Left ventricle myocardium inferior (tissue), 1 donor: ENCODE measurements at places on chromosomes 7 and 10.

- H3K4me3 ChIP-seq: no peak overlapping the region
- H3K27me3 ChIP-seq: peaks cover 84% of the 10 kb centered on the region
- no peak overlapping the region for H3K27ac ChIP-seq
- H3K36me3 ChIP-seq: no peaks in the 10 kb centered on the region
- DNase-seq: no peak
These were observed 163.2 kb upstream of the SHH start for GRCh38 chr7:155975490-155975889.

DNA sequence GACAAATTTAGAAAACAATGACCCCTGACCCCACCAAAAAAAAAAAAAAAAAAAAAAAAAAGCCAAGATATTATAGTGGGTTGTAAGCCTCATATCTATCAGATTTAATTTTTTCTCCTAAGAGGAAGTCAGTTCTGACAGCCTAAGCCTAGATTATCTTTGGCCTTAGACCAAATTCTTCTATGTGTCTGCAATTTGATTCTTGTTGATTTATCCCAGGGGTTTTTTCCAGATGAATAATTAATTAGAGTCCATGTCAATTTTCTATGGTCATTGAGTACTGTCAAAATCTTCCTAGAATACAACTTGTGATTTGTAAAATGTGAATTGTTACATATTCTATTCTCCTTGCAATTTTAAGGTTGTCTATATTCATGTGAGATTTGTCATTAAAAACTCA lies 151.6 kb upstream of the CACNA2D1 start:
- H3K4me1 ChIP-seq: peaks cover 6% of the 10 kb centered on the region
- no peak overlapping the region for H3K4me3 ChIP-seq
- no peak overlapping the region for H3K27ac ChIP-seq
- H3K27me3 ChIP-seq: no peaks in the 10 kb centered on the region
- H3K36me3 ChIP-seq: no peaks in the 10 kb centered on the region
- no peak for DNase-seq

DNA sequence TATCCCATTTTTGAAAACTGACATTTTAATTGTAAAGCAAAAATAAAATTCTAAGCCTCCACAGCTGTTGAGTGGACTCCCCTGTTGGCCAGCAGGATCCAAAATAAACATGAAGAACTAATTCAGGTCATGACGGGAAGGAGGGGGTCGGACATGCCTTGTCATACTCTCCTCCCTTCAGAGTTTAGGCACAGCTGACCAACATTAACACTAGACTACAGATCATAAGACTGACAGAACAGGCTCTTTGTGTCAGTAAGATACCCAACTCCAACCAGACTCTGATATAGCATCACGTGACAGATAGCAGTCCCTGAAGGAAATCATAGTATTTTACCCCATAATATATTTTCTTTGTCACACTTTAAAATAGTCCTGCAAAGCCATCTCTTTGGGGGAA lies 20.9 kb upstream of the ZNF12 start:
- peaks cover 8% of the 10 kb centered on the region for H3K36me3 ChIP-seq
- DNase-seq: no peak
- peaks cover 5% of the 10 kb centered on the region for H3K27me3 ChIP-seq
- H3K4me3 ChIP-seq: no peak overlapping the region
- H3K4me1 ChIP-seq: peaks cover 25% of the 10 kb centered on the region
- H3K27ac ChIP-seq: no peak overlapping the region

- H3K4me3 ChIP-seq: no peak overlapping the region
- no peaks in the 10 kb centered on the region for H3K27me3 ChIP-seq
- H3K27ac ChIP-seq: no peak overlapping the region
- H3K4me1 ChIP-seq: no peaks in the 10 kb centered on the region
- H3K36me3 ChIP-seq: no peaks in the 10 kb centered on the region
These were observed 67.0 kb downstream of the GSDME start for GRCh38 chr7:24690251-24690650.

DNA sequence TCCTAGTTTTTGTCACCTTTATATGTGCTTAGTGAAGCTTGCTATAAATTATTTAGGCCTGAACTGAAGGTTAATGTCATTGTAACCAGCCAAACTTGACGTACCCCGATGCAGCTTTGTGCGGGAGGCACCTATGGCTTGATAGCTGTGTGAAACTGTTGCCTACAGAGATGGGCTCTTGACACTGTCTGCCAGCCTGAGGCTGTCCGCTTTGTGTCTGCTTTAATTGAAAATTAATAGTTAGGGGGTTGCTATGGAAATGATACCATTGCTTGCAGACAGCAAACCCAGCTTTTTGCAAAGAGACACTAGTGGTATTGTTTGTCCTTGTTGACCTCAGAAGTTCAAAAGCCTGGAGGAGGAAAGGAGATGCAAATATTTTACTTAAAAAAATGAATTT lies 2.1 kb upstream of the FOXP2 start:
- DNase-seq: no peak
- no peaks in the 10 kb centered on the region for H3K4me1 ChIP-seq
- H3K36me3 ChIP-seq: no peaks in the 10 kb centered on the region
- no peak overlapping the region for H3K27ac ChIP-seq
- peaks cover 5% of the 10 kb centered on the region for H3K27me3 ChIP-seq

DNA sequence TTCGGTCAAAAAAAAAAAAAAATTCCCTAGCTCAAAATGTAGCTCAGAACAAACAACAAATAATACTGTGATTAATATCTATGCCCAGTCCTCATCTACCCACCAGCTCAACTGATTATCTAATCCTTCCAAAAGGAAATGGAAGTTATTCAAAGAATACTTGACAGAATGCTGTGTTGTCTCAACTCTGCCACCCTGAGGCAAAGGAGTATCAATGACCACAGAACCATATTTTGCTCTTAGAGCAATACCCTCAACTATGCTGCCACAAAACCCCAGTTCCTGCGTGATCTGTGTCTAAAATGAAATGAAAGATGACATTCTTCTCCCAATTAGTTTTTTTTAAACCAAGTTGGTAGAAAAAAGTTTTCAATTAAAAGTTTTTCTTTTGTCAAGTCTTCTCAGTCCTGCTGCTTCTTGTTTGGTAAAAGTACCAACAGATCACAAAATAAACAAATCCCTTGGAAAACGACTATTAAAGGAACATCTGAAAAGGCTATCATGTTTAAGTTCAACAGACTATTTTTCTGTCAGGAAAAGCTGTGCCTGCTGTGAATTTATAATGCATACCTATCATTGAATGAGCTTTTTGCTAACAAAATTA lies 21.6 kb downstream of the RBM28 start:
- H3K36me3 ChIP-seq: peaks cover 91% of the 10 kb centered on the region
- DNase-seq: no peak
- peaks cover 32% of the 10 kb centered on the region for H3K4me1 ChIP-seq
- H3K27me3 ChIP-seq: no peaks in the 10 kb centered on the region
- peak overlapping the region; percentile 79 for H3K27ac ChIP-seq

GRCh38 chr7:103951311-103951710 lies 38.1 kb downstream of the RELN start:
- no peak overlapping the region for H3K4me3 ChIP-seq
- no peak for DNase-seq
- H3K27me3 ChIP-seq: peaks cover 8% of the 10 kb centered on the region
- H3K4me1 ChIP-seq: no peaks in the 10 kb centered on the region
- no peak overlapping the region for H3K27ac ChIP-seq

GRCh38 chr7:155471718-155472117 lies 13.8 kb downstream of the EN2 start:
- no peak for DNase-seq
- no peak overlapping the region for H3K27ac ChIP-seq
- H3K4me1 ChIP-seq: peaks cover 32% of the 10 kb centered on the region

DNA sequence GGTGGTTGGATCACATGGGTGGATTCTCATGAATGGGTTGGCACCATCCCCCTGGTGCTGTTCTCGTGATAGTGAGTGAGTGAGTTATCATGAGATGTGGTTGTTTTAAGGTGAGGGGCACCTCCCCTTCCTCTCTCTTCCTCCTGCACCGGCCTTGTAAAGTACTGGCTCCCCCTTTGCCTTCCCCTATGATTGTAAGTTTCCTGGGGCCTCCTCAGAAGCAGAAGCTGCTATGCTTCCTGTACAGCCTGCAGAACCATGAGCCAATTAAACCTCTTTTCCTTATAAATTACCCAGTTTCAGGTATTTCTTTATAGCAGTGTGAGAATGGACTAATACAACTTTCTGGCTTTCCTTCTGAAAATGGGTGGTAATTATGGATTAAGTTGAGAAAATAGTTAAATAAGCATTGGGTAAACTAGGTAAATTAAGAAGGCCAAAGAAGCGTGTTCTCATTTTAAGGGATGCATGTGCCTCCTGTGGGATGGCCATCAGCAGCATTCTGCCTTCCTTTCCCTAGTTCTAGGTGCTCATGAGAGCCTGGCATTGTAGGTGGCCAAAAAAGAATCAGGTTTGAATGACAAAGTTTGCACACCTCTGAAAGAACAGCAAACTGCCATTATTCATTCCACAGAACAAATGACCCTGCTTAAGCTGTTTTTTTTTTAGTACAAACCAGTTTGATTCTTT lies 241.4 kb upstream of the CCDC6 start:
- DNase-seq: no peak
- H3K27ac ChIP-seq: peak overlapping the region; percentile 33
- H3K4me3 ChIP-seq: no peak overlapping the region
- H3K4me1 ChIP-seq: peaks cover 29% of the 10 kb centered on the region
- peaks cover 14% of the 10 kb centered on the region for H3K36me3 ChIP-seq

DNA sequence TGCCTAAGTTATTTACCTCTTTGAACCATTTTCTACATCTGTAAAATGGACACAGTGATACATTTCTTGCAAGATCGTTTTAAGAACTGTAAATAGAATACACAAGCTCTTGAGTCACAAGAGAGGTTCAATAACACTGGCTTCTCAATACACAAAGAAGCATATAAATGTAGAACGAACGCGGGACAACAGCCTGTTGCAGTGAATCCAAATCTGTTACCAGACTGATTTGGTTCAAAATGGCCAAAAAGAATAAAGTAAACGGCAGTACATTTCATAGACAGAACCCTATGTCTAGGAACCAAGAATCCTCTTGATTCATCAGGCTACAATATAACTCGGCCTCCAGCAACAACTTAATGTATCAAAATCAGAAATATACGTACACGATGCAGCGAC lies 701 bp downstream of the MTPAP start:
- H3K4me3 ChIP-seq: peak overlapping the region; percentile 82
- DNase-seq: no peak
- no peaks in the 10 kb centered on the region for H3K27me3 ChIP-seq
- H3K27ac ChIP-seq: peak overlapping the region; percentile 88
- H3K36me3 ChIP-seq: no peaks in the 10 kb centered on the region

DNA sequence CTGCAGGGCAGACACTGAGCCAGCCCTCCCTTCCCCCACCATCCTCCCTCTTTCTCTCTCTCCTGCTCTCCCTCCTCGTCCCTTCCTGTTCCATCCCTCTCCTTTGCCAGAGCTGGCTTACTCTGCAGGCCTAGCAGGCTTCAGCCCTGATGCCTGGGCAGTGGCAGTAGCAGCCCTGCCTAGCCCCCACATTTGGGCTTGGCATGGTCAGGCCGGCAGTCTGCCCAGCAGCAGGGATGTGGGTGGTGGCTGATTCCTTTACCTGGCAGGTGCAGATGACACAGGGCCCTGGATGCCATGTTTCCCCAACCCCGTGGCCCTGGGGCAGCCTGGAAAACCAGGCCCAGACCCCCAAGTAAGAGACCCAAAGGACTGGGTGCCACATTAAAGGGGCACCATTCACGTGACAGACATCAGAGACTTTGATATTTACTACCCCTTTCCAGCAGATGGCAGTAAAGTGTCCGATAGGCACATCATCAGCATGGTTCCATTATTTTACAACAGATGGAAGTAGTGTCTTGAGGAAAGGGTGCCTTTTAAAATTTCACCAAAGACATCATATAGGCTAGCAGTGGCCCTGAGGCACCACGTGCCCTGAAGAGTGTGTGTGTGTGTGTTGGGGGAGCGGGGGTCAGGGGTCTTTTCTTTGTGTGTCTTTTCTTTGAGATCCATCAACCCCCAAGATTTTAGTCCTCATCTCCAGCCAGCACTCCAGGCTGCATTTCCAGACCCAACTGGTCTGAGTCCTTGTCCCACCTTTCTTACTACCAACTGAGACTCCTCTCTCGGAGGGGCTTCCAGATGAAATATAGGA lies 5.9 kb downstream of the KCP start:
- H3K36me3 ChIP-seq: no peaks in the 10 kb centered on the region
- H3K4me1 ChIP-seq: peaks cover 5% of the 10 kb centered on the region

GRCh38 chr7:128060018-128060417 lies 28.8 kb upstream of the LRRC4 start:
- no peak overlapping the region for H3K27ac ChIP-seq
- no peaks in the 10 kb centered on the region for H3K27me3 ChIP-seq
- DNase-seq: no peak

DNA sequence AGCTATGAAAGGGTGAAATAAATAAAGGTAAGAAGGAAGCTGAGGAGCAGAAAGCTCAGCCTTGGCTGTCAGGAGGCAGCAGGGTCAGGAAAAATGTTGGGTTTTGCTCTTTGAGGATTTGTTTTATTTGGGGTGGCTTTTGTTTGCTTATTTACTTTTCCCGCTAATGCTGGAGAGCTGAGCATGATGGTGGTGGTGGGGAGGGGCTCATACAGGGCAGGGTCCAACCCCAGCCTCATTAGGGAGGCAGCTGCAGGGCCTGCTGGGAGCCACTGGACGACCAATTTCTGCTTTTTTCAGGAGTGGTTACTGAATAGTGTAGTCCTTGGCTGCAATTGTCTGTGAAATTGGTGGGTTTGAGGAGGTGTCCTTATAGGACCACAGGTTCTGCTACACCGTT lies 36.3 kb downstream of the CCM2 start:
- H3K4me1 ChIP-seq: peaks cover 28% of the 10 kb centered on the region
- no peak overlapping the region for H3K27ac ChIP-seq
- no peaks in the 10 kb centered on the region for H3K27me3 ChIP-seq

DNA sequence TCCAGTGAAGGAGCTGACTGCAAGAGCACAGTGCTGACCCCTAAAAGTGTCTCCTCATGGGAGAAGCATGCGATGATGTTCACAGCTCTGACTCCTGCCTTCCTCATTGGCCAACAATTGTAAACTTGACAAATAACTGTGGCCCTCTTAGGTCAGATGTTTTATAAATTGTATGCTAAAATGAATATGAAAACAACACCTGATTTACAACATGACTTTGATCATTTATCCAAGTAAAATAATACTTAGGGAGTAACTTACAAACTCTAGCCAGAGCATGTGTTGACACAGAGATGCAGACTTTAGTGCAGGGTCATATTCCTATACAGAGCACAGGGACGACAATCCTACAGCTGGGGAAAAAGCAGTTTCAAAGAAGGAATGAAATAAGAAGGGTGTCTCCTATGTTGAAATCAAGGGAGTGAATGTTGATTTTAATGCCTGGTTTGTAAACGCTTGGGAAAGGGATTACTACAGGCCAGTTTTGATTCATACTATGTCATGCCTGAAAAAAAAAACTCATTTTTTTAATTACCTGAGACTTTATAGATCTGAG lies 391.4 kb upstream of the AKR1E2 start:
- H3K4me1 ChIP-seq: no peaks in the 10 kb centered on the region
- H3K4me3 ChIP-seq: no peak overlapping the region
- no peak for DNase-seq

DNA sequence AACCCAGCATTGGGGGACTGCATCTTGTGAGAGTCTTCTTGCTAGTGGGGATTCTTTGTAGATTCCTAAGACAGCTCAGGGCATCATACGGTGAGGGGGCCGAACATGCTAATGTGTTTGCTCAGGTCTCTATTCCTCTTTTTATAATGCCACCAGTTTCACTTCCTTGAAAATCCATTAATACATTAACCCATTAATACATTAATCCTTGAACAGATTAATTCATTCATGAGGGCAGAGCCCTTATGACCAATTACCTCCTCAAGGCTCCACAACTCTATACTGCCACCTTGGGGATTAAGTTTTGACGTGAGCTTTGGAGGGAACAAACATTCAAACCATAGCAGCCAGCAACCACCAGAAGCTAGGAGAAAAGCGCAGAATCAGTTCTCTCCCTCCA lies 67.2 kb upstream of the POT1 start:
- no peaks in the 10 kb centered on the region for H3K36me3 ChIP-seq
- no peak for DNase-seq
- no peak overlapping the region for H3K27ac ChIP-seq
- H3K4me3 ChIP-seq: no peak overlapping the region
